ENCODE measurements at places on chromosomes 3 and 15. TPM values are rescaled to one million over a fixed set of nuclear protein-coding genes. Genes with fewer than 3 reads are reported as not detected.

Gene HRG
- total RNA-seq = not detected

Gene HRH1
- total RNA-seq = 0.35 TPM

Gene ERC2
- 12.2 TPM for total RNA-seq

Gene SYNPR
- 2.6 TPM for total RNA-seq

Gene GRIP2
- total RNA-seq = 4.5 TPM

Gene SLC6A20
- 0.14 TPM for total RNA-seq

Gene ADAMTSL3
- total RNA-seq = 0.87 TPM

Gene C2CD4A
- total RNA-seq = 0.19 TPM

Gene BFSP2
- total RNA-seq = not detected

Gene RAB6B
- total RNA-seq = 3.9 TPM

GRCh38 chr3:121958801-121959200, 63.2 kb downstream of the ILDR1 start:
- peak; percentile 25 for DNase-seq

DNA sequence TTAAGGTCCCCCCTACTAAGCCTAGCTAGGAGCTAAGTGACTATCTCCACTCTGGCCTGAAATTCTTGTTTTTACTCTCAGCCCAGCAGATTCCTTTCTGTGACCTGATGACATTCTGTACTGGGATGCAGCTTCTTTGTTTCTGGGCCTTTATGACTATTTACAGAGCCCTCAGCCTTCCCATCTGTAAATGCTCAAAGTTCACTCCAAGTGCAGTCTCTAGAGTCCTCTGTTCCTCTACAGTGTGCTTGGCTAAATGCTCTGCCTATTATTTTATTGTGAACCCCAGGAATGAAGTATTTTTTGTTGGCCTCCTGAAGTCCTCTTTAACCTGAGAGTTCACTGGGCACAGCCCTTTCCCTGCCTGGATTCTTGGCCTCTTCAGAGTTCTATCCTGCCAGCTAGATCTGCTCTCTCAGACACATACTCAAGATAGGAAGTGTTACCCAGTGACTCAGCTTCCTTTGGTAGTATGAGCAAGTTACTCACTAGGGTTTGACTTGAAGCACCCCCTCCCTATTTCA, 278.1 kb upstream of the P2RY1 start:
- DNase-seq = no peak

GRCh38 chr15:31482122-31482922, 155.7 kb downstream of the KLF13 start:
- peak; percentile 24 for DNase-seq

GRCh38 chr15:99341786-99342185, 90.5 kb downstream of the LRRC28 start:
- no peak for DNase-seq

GRCh38 chr3:4865714-4866113, 113.5 kb upstream of the BHLHE40 start:
- DNase-seq = no peak

- no peak for DNase-seq
These were observed 28.8 kb downstream of the ACAA1 start for GRCh38 chr3:38107911-38108648.

- peak; percentile 52 for DNase-seq
These were observed 551.2 kb upstream of the CCDC54 start for GRCh38 chr3:106825962-106826605.

- DNase-seq = peak; percentile 32
These were observed 13.1 kb upstream of the SKOR1 start for GRCh38 chr15:67812241-67812644.

DNA sequence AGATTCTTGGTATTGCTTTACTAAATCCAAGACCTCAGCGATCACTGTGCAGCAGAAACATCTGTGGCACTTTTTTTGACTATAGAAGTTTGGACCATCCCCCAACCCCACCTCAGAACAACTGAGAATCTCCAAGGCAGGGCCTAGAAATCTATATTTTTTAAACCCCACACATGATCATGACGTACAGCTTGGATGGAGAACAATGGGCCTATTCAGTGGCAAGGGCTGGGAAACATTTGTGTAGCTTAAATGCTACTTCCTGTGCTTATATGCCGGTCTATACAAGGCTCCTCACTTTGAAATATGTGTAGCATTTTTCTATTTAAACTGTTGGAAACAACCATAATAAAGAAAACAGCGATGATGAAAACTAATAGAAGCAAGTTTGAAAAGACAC, 55.1 kb upstream of the SPRED1 start:
- DNase-seq = no peak

GRCh38 chr3:193637831-193638230, 44.8 kb downstream of the OPA1 start:
- DNase-seq = no peak

- peak; percentile 6 for DNase-seq
These were observed 24.5 kb downstream of the LRRC3B start for GRCh38 chr3:26647078-26647477.

DNA sequence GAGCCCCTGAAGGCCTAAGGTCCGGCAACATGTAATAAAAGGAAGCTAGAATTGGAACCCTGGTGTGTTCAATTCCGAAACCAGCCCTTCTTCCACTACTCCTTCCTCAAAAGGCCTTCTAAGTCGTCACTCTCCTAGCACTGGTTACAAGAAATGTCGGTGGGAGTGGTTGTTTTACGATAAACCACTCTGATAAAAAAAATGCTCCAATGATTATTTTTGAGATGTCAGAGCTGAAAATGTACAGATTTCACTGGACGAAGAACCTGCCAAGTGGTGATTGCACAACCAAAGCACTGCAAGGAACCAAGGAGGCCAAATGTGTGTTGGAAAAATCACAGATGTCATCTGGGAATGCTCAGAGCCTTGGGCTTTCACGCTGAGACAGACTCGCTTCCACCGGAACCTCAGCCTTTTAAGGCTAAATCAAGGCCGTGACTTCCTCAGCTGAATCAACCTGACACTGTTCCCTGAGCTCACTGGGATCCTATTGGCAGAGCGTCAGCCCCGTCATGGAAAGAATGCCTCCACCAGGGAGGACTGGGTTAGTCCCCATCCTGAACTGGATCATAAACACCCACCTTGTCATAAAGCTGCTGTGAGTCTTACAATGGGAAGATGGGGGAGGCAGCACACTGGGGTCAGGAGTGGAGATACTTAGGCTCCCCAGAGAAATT, 108.1 kb upstream of the THBS1 start:
- no peak for DNase-seq

GRCh38 chr15:40352281-40352901, 1.6 kb downstream of the PHGR1 start:
- no peak for DNase-seq

- DNase-seq = peak; percentile 93
These were observed at the start of gene WDR49 for GRCh38 chr3:167653760-167654159. TSS of gene WDR49 (minus strand) at chr3:167653942. CDS start at chr3:167653425, 517 bp downstream.

DNA sequence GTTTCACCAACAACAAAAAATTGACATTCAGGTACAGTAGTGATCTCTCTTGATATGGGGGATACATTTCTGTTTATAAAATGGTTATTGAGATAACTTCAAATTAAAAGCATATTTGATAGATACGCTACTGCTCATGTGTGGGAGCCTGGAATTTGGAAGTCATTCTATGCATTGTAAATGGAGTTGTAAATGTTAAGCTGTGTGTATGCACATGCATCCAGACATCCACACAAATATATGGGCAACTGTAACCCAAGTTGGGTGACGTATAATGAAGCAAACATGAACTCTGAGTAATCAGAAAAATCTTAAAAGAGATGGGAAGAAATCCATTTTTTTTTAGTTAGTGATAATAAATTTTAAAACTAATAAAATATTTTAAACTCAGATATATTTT, 9.8 kb downstream of the KLHL24 start:
- no peak for DNase-seq

- DNase-seq = peak; percentile 76
These were observed 59.1 kb upstream of the NEDD4 start for GRCh38 chr15:56052395-56053045.

GRCh38 chr3:21955406-21955805, 204.4 kb upstream of the ZNF385D start:
- no peak for DNase-seq

DNA sequence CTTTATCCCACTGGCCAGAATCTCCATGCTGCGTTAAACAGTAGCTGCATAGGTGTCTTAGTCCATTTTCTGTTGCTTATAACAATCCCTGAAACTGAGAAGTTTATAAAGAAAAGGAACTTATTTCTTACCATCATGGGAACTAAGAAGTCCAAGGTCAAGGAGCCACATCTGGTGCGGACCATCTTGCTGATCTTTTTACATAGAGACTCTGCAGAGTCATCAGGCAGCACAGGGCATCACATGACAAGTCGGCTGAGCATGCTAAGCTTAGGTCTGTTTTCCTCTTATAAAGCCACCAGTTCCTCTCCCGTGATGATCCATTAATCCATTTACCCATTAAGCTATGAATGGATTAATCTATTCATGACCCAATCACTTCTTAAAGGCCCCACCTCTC, 22.4 kb upstream of the FAM174B start:
- DNase-seq = no peak

DNA sequence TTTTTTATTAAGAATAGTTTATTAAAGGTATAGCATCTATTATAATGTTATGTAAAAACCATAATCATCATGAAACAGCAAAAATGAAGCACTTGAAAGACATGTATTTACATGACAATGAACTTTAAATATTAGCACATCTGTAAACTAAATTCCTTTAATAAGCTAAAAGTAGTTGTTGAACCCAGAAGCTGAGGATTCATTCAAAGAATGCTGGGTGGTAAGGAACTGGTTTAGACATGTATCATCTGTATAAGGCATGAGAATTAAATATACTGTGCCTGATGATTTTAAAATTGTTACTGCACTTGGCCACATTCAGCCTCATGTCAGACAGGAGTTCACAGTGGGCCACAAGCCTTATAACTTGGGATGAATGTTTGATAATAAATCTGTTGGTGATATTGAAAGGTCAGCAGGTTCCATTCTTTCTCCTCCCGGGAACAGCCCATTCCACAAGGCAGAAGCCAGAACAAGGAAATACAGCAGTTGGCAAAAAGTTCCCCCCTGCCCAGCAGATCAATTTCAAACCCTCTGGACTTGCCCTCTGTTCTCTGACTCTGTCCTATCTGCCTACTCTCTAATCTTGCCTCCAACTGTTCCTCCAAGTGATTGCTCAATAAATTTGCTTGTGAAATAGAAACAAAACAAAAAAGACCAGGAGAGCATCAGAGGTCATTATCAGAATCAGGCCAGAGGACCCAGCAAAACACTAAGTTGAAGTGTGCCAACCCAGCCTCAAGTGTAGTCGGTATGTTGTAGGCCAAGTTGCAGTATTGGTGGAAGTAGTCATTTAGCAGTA, 49.8 kb upstream of the TEX264 start:
- no peak for DNase-seq

DNA sequence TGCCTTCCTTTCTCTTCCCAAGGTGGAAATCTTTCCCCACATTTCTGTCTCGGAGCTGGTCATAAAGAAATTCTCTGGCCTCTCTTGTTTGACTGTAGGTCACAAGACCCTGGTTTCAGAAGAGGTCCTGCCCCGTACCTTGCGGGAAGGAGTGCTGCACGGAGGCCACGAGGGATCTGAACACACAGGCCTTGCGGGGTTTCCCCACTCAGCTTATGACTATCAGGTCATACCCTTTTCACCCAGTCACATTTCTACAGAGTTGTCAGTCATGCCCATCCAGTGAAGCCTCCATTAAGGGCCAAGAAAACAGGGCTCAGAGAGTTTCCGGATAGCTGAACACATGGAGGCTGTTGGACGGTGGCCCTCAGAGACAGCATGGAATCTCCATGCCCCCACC, 54.7 kb upstream of the ATP13A3 start:
- no peak for DNase-seq

DNA sequence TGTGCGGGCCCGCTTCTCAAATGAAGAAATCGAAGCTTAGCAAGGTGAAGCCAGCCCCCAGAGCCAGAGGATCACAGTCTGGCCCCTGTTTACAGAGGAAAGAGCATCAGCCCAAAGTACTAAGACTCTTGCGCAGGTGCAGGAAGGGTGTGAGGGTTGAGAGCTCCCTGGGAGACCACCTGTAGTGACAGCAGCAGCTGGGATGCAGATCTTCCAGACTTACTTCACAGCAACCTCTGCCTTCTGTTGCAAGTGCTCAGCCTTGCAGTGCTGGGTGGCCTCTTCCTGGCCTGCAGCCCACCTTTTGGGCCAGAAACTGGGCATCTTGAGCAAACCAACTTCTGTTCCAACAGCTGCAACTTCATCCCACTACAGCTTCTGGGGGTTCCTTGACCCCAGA, 19.7 kb downstream of the SPATA12 start:
- peak; percentile 50 for DNase-seq

DNA sequence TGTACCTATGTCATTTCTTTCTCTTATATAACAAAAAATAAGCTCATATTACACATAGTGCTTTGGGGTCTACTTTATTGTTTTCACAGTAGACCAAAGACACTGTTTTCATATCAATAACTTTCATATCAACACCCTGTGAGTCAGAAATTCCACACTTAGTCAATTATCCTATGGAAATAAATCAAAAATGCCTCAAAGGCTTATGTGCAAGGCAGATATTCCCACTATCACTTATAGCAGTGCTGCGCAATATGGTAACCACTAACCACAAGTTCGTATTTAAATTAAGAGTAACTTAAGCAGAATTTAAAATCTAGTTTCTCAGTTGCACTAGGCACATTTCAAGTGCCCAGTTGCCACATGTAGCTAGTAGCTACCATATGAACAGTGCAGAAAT, 15.9 kb downstream of the SCG3 start:
- DNase-seq = no peak

- no peak for DNase-seq
These were observed 445.5 kb upstream of the TBL1XR1 start for GRCh38 chr3:177642804-177643125.

DNA sequence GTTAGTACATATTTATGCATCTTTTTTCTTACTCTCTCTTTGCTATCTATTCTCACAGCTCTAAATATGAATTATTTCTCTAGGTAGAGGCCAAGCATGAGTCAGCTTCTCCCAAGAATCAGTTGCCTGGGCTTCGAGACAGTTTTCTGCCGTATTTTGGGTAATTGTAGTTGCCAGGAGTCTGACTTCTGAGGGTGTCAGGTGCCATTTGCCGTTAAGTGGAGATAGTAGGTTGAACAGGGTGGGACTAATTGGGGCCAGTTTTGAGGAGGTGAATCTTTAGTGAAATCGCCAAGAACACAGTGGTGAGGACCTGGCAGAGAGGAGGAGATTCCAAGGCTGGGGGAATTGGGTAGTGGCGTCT, 7.8 kb upstream of the NRROS start:
- no peak for DNase-seq

GRCh38 chr3:93969443-93969842, 4.3 kb downstream of the PROS1 start:
- no peak for DNase-seq

DNA sequence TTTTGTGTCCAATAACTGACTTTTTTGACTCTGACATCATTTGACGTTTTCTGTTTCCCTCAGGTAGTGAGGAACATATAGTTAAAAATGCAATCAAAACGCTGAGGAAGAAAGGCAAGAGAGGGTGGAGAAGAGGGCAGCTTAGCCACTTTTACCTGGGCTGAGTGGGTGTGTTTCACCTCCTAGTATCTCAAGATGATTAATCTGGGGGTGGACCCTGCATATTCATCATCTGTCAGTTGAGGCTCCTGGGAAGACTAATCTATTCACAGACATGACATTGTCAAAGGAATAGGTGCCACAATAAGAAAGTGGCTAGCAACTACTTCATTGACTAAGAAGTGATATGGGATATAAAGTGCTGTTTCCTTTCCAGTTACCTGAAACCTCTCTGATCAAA, 331.5 kb upstream of the RARB start:
- no peak for DNase-seq

GRCh38 chr3:20103731-20104130, 63.5 kb downstream of the KAT2B start:
- no peak for DNase-seq

Measured in GM23338 (cell line).